Activated T-cell treated with anti-CD3 and anti-CD28 coated beads, Interleukin-2, amount 50 U/mL, for 48 hours (primary cell): ENCODE measurements at places on chromosomes 13 and 19.

- no peak for DNase-seq
These were observed 39.4 kb downstream of the IER2 start for GRCh38 chr19:13189600-13189999.

DNA sequence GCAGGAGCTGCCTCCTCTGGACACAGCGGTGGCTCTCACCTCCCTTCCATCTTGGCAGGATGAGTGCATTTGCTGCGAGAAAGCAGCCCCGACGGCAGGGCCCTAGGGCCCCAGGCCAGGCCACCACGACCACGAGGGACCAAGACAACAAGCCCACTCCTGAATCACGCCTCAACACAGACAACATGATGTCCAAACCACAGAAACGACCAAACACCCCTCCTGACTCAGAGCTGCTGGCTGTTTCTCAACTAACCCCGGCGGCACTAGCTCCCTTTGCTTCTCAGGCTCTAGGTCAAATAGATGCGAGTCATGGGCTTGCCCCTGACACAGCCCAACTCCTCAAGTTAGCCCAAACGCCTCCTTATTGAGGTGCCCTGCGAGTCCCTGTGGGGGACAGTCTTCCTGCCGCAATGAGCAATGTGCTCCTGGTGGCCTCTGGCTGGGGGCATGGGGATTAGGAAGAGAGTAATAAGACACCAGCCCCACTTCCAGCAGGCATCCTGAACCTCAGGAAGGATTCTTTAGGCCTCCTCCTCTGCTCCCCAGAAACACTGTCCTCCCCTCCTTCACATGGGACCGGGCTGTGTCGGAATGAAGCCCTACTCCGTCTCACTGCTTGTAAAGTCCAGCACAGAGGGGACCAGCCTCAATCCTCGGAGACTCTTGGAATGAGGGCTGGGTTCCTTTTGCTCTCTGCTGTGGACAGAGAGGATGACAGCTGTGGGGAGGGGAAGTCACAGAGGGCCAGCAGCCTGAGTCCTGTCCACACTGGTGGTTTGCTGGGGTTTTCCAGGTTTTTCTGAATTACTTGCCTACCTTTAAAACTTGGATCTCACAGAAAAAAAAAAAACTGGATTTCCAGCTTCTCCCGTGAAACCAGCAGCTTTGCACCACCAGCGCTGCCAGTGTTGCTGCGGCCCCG is 6.9 kb upstream of the ATF5 start:
- DNase-seq, result peak; percentile 50

- DNase-seq, result no peak
These were observed 32.7 kb upstream of the MICU2 start for GRCh38 chr13:21636656-21637055.

- DNase-seq, result no peak
These were observed 80.4 kb downstream of the DLEU7 start for GRCh38 chr13:50762969-50763567.

DNA sequence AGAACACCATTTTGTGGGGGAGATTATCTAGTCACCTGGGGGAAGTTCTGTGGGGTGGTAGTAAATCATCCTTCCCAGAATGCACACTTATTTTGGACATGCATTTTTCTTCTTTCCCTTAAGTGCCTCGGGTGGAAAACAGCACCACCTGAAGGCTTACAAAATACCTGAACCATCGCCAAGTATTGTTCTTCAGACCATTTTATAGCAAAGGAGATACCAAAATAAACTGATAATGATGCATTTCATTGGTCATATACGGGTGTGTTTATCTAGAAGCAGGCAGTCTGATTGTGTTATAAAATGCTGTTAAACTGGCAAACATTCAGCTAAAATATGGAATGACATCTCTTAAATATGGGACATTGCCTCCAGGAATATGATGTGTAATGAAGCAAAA is 1034.7 kb downstream of the SLITRK1 start:
- DNase-seq, result no peak

GRCh38 chr19:16366433-16367260 is 42.0 kb downstream of the KLF2 start:
- peak; percentile 19 for DNase-seq

- DNase-seq, result no peak
These were observed 748.2 kb downstream of the DIAPH3 start for GRCh38 chr13:59415498-59415897.

DNA sequence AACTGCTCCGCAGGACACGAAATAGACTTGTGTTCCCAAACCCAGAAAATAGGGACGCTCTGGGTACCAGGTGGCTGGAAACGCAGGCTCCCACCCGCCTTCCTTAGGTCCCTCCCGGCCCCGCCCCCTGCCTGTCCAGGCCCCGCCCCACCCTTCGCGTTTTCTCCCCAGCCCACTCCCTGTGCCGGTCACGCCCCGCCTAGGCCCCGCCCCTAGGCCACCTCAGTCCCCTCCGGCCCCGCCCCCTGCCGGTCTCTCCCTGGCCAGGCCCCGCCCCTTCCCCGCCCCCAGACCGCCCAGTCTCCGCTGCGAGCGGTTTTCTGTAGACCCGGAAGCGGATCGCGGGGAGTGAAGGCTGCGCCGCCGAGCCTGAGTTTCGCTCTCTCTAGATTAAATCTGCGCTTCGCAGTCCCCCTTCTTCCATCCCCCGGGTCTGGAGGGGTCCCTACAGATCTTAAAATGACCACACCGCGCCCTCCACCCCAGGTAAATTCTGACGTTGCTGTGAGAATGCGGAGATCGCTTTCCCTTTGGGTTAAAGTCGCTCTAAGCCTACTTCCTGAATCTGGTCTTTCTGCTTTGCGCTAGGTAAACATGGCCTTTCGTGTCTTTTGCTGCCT is 3.7 kb upstream of the ZNF665 start:
- DNase-seq, result peak; percentile 94

- DNase-seq, result no peak
These were observed 308.3 kb downstream of the KCNRG start for GRCh38 chr13:50323440-50324065.

GRCh38 chr13:55160867-55161266 is 1979.9 kb upstream of the PRR20A start:
- DNase-seq, result no peak
